ENCODE measurements at places on chromosomes 7 and 10.

GRCh38 chr10:32241946-32242345 is 105.0 kb downstream of the EPC1 start:
- no peaks in the 10 kb centered on the region for H3K4me1 ChIP-seq
- H3K4me3 ChIP-seq, result no peak overlapping the region
- no peaks in the 10 kb centered on the region for H3K27me3 ChIP-seq
- DNase-seq, result no peak

GRCh38 chr10:8344756-8345155 is 290.3 kb downstream of the GATA3 start:
- H3K27me3 ChIP-seq, result peaks cover 10% of the 10 kb centered on the region
- no peak overlapping the region for H3K4me3 ChIP-seq
- no peaks in the 10 kb centered on the region for H3K4me1 ChIP-seq
- no peak overlapping the region for H3K27ac ChIP-seq
- no peak for DNase-seq

DNA sequence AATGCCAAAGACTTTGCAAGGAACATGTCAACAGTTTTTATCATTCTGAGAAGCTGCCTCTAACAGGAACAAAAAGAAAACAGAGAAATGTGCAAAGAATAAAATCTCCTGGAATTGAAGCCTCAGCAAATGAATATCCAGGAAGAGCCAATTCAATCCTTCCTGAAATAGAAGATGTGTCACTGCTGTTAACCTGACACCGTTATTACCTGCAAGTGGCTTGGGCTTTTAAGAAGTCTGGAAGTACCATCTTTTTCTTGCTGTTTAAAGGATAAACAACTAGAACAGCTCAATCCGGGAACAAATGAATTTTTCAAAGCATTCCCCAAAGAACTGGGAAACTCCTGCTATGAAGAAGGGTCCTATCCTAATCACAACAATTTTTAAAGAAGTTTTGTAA is 434.8 kb downstream of the KCNMA1 start:
- no peaks in the 10 kb centered on the region for H3K36me3 ChIP-seq
- H3K27me3 ChIP-seq, result no peaks in the 10 kb centered on the region
- no peaks in the 10 kb centered on the region for H3K4me1 ChIP-seq
- no peak overlapping the region for H3K27ac ChIP-seq

DNA sequence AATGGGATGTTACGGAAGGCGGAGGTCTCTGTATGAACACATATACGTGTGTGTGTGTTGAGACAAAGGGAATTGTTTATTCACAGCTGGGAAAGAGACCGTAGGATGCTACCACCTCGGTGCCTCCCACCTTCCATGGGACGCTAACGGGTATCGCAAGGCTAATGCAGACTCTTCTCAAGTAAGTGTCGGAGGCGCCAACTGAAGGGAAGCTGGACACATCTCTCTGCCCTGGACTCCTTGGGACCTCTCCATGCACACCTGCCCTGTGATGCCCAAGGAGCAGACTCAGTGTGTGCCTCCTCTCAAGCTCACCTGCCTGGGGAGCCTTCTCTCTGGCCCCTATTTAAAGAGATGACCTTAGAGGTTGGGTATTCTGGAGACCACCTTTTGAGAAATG is 230.9 kb downstream of the DNAJB6 start:
- no peak for DNase-seq
- no peaks in the 10 kb centered on the region for H3K27me3 ChIP-seq
- no peak overlapping the region for H3K4me3 ChIP-seq
- H3K27ac ChIP-seq, result no peak overlapping the region
- no peaks in the 10 kb centered on the region for H3K4me1 ChIP-seq

DNA sequence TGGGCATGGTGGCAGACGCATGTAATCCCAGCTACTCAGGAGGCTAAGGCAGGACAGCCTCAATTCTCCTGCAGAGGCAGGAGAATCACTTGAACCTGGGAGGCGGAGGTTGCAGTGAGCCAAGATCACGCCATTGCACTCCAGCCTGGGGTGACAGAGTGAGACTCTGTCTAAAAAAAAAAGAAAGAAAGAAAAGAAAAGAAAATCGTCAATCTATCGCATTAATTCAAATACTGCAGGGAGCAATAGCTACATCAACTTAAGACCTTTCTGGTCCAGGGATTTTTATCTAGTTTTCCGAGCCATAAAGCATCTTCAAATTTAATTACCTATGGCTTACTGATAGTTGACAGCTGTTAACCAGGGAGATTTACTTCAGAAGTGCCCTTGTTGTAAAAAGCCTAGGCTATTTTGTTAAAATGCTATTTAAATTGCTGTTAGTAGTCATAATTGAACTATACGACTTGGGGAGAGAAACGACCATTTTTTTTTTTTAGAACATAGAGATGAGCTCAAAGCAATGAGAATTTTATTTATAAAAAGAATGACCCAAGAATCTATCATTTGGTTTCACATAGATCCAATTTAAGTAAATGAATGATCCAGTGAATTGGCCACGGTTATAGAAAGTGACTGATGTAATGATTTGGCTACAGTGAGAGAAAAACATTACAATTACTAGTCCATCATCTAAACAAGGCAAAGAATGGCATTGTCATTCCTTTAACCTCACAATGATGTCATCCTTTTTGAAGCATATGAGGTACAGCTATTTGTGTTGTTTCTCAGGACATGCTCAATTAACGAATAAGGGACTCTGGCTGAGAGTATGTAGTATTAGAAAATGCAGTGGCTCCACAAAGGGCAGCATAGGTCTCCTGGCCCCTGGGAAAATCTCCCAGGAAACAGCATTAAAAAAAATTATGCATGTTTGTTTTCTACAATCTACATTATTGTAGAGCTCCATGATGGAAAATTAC is 85.3 kb downstream of the SEMA3C start:
- H3K4me1 ChIP-seq, result peaks cover 25% of the 10 kb centered on the region
- H3K36me3 ChIP-seq, result no peaks in the 10 kb centered on the region
- no peak overlapping the region for H3K4me3 ChIP-seq

DNA sequence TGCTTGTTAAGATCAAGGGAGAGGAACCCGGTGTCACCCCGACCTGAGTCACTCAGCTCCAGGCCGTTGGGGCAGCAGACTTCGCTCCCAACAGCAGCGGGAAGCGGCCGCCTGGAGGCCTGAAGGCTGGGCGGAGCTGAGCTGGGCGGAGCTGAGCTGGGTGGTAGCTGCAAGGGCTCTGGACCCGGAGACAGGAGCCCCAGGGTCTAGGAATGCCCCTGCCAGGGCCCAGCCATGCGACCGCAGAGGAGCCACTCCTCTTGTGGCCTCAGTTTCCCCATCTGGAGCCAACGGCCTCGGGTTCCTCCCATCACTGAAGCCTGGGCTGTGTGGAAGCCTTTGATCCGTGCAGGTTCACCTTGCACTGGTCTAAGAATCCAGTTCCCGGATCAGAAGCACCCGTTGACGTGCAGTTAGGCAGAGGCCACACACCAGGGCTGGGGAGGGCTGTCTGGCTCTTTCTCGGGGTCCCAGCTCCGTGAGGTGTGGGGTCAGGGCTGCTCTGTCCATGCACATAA is 21.9 kb upstream of the DPYSL4 start:
- no peaks in the 10 kb centered on the region for H3K36me3 ChIP-seq
- no peak overlapping the region for H3K4me3 ChIP-seq
- no peak overlapping the region for H3K27ac ChIP-seq
- DNase-seq, result no peak
- H3K27me3 ChIP-seq, result no peaks in the 10 kb centered on the region
- peaks cover 16% of the 10 kb centered on the region for H3K4me1 ChIP-seq

DNA sequence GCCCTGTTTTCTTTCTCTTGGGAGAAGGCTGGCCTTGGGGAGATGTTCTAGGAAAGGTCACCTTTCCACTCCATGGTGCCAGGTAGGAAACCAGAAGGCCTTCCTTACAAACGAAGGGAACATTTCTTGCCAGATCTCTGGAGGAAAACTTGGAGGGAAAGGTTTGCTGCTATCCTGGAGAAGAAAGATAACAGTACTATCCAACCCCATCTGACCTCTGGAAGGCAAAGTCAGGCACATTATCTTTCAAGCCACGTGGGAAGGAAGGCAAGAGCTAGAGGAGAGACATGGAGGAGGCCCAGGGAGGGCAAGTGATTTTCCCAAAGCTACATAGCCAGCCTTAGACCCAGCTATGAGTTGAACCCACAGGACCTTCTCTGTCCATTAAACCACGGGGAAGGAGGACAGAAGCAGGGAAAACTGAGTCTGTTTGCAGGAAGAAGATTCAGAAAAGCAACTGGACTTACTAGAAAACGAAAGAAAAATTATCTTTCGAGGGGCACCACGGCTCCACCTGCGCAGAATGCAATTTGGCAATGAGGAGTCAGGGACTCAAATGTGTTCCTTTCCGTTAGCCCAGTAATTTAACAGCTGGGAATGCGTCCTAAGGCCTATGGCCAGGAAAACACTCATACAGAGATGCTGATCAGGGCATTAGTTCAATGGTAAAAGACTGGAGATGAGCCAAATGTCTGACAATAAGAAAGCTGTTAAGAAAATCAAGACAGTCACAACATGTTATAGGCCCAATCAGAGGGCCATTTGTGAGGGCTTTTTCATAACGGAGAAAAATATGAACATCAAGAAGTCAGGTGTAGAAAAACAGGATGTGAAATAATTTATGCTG is 32.0 kb upstream of the PSAP start:
- no peaks in the 10 kb centered on the region for H3K4me1 ChIP-seq
- H3K4me3 ChIP-seq, result no peak overlapping the region
- peaks cover 10% of the 10 kb centered on the region for H3K27me3 ChIP-seq
- DNase-seq, result peak; percentile 19
- no peak overlapping the region for H3K27ac ChIP-seq

GRCh38 chr10:10804998-10805740 is 212.5 kb upstream of the CELF2 start:
- no peaks in the 10 kb centered on the region for H3K36me3 ChIP-seq
- no peak overlapping the region for H3K4me3 ChIP-seq
- no peak overlapping the region for H3K27ac ChIP-seq

DNA sequence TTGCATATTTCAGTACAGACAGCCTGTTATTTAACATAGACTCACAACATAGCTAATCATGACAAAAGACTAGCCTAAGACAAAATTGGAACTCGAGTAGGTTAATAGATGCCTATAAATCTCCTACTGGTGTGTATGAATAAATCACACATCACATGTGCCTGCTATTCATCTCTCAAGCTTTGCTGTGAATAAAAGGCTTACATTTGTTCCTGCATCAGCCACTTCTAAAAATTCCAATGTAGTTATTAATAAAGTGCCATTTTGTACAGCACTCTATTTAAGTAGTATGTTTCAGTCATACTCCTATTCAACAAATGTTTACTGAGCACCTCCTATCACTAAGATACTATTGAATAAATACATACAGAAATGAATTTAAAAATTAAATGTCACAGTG is 486.3 kb downstream of the NRG3 start:
- peaks cover 13% of the 10 kb centered on the region for H3K4me1 ChIP-seq
- H3K27me3 ChIP-seq, result no peaks in the 10 kb centered on the region
- DNase-seq, result no peak
- no peak overlapping the region for H3K27ac ChIP-seq
- no peak overlapping the region for H3K4me3 ChIP-seq

DNA sequence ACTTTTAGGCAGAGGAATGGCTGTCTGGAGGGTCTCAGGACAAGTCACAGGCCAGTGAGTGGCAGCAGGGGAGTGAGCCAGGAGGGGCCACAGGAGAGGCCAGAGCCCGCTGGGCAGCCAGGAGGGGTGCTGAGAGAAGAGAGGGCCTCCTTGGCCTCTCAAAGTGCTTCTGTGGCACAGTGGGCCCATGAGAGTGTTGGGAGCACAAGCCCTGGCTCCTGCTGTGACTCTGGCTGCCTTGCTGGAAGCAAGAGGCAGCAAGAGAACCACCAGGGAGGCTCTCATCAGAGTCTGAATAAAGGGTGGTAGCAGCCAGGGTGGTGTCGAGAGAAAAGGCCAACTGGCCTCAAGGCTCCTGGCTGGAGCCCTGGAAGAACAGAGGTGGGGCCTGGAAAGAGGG is 91.1 kb downstream of the VOPP1 start:
- H3K4me3 ChIP-seq, result no peak overlapping the region
- no peak for DNase-seq
- H3K36me3 ChIP-seq, result no peaks in the 10 kb centered on the region
- H3K27me3 ChIP-seq, result no peaks in the 10 kb centered on the region
- no peak overlapping the region for H3K27ac ChIP-seq

DNA sequence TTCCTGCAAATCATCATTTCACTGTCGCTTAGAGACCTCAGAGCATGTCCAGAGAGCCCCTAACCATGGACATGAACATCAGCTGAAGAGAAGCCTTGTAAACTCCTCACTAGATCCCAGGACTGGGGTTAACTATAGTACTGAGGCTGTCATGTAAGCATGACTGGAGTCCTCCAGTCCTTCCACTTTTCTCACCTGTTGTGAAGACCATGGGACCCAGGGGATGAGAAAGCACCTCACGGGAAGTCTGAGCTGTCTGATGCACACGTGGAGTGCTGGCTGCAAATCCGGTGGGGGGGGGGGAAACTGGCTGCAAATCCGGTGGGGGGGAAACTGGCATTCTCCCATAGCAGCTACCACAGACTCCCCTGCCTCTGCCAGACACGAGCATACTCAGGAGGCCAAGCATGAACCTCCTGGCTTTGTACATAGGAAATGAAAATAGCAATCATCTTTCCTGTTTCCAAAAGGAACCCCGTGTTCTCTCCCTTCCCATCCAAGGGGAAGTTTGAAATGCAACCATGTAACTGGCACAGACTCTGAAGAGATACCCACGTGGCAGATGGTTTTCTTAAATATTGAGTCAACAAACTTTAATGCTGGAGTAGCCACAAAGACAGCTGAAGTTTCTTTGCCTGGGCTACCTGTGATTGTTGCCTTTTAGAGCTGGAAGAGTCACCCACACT is 261.4 kb downstream of the ZMYND11 start:
- H3K4me3 ChIP-seq, result no peak overlapping the region
- no peak for DNase-seq
- no peaks in the 10 kb centered on the region for H3K36me3 ChIP-seq
- H3K27ac ChIP-seq, result no peak overlapping the region
- H3K4me1 ChIP-seq, result no peaks in the 10 kb centered on the region
- no peaks in the 10 kb centered on the region for H3K27me3 ChIP-seq

GRCh38 chr7:44380189-44380830 is 54.9 kb upstream of the CAMK2B start:
- no peaks in the 10 kb centered on the region for H3K4me1 ChIP-seq
- no peak overlapping the region for H3K4me3 ChIP-seq
- H3K27me3 ChIP-seq, result no peaks in the 10 kb centered on the region
- no peak overlapping the region for H3K27ac ChIP-seq
- no peak for DNase-seq

DNA sequence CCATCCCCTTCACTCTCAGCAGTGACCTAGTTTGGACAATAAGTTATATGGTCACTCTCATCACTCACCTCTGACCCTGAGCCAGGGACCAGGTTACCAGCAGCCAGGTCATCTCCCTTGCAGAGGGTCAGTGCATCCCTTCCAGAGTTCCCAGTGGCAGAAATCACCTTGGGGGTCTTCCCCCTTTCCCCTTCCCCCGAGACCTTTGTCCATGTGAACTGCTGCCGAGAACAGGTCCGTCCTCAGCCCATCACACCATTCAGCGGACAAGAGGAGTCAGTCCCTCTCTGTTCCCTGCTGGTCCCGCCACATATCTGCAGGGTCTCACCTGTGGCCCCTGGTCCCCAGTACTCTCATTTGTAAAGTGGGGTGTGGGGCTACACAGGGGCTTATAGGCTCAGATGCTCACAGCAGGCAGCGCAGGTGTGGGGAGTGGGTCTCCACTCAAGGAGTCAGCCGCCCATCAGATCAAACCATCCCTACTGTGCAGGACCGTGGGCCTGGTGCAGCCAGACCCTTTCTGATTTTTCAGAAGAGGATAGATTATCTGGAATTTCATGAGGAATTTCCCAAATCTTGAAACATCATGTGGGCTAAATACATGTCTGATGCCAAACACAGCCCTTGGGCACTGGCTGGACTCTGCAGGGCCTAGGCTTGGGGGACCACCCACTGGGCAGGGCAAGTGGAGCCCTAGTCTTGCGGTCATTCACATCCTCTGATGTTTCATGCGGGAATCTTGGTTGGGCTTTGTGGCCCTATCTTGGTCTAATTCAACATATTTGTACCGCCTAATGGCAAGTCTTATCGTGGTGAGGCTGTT is 6.5 kb downstream of the DEPP1 start:
- H3K27ac ChIP-seq, result no peak overlapping the region
- no peak overlapping the region for H3K4me3 ChIP-seq
- no peaks in the 10 kb centered on the region for H3K27me3 ChIP-seq
